ENCODE measurements at places on chromosomes 11 and 22. TPM values are rescaled to one million over a fixed set of nuclear protein-coding genes. Genes with fewer than 3 reads are reported as not detected.
A peak's percentile ranks its signal among the peaks of the same experiment; 100 is the strongest.

The CTSF gene
- total RNA-seq: 1.6 TPM

The SCUBE2 gene
- not detected for total RNA-seq

The HSPB2 gene
- not detected for total RNA-seq

The CHRM1 gene
- total RNA-seq: not detected

DNA sequence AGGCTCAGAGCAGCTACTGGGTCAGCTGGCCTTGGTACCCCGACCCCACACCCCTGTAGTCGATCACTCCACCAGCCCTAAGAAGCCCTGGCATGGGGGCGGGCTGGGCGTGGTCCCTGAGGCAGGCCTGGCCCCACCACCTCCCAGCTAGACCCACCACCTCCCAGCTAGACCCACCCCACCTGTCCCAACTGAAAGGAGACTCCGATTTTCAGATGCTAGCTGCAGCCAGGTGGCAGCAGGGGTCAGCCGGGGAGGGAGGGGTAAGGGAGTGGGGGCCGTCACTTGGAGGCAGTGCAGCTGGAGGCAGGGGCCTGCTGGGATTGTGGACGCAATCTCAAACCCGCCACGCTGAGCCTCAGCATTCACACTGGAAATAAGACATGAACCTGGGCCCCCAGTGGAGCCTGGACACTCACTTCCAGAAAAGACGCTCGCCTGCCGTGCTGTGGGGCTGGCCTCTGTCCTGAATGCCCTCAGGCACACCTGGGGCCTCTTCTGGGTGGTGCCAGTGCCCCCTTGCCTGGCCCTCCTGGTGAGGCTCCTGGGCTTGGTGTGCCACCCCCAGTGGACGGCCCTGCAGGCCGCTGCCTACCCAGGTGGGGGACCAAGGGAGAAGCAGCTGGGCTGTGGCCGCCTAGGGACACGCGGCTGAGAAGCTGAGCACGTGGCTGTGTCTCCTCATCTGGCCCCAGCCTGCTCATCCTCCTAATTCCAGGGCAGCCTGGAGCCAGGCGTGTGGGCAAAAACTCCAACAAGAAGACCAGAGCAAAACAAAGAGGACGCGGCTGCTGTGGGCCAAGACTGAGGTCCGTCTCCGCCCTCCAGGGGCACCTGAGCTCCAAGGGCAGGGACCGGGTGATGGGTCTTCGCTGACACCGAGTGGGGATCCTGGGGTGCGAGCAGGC, 26.7 kb downstream of the OSBPL5 start:
- no peak for DNase-seq

DNA sequence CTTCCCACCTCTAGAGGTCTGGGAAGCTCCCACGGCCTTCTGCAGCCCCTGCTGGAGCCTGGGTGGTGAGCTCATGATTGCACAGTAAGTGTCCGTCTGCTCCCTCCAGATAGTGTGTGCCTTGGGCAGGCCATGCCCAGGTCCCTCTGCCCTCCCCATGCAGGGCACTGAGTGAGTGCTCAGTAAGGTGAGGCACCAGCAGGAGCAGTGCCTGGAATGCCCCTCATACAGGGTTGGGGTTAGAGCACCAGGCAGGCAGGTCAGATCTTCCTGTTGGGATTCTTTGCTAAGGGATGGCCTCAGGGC, 50.3 kb downstream of the NAT10 start:
- DNase-seq: no peak

GRCh38 chr22:27903805-27904473, 15.1 kb downstream of the PITPNB start:
- DNase-seq: no peak

GRCh38 chr11:118876286-118876685, 7.4 kb upstream of the CXCR5 start:
- no peak for DNase-seq

- DNase-seq: peak; percentile 31
Measured at GRCh38 chr11:64619811-64620380, 28.9 kb downstream of the SLC22A12 start.

DNA sequence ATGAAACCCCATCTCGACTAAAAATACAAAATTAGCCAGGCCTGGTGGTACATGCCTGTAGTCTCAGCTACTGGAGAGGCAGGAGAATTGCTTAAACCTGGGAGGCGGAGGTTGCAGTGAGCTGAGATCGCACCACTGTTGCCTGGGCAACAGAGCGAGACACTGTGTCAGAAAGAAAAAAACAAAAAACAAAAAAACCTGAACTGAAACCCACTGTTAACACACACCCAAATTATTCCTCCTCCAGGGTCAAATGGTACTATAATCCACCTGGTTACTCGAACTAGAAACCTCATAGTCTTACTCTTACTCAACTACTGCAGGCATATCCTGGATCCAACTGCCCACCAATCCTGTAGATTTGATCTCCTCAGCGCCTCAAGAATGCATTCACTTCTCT, 35.5 kb downstream of the USP28 start:
- DNase-seq: no peak

- peak; percentile 43 for DNase-seq
Measured at GRCh38 chr11:56783448-56784041, 35.0 kb upstream of the OR9G4 start.

DNA sequence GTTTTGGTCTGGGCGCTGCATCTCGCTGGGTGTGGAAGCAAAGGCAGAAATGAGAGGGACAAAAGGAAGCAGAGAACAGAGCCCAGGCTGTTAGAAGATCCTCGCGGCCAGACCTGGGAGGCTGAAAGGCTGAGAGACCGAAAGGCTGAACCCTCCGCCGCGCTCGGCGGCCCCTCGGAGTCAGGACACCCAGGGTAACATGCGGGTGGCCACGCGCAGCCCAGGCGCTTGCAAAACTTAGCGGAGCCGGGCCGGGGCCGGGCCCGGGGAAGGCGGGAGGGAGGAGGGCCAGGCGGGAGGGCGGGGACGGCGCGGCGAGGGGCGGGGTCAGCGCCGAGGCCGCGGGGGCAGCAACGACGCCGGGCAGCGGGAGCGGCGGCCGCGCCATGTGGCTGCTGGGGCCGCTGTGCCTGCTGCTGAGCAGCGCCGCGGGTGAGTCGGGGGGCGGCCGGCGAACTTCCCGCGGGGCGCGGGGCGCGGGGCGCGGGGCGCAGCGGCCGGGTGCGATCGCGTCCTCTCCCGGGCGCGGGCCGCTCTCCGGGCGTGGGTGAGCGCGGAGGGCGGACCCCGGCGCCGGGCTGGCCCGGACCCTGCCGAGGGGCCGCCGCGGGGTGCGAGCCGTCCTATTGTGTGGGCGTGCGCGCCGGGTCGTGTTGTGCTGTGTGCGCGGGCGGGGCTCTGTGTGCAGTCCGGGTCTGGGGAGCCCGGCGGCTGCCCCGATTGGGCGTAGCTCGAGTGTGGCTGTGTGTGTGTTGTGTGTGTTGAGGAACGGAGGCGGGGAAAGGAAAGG, at the start of gene LDLRAD3:
Gene LDLRAD3, plus strand, starts transcription at position 350 of the 790 bp plus-strand sequence. Its CDS starts 37 bp downstream, at position 387.
- DNase-seq: peak; percentile 65

GRCh38 chr22:29989446-29989845, 90.8 kb upstream of the HORMAD2 start:
- no peak for DNase-seq

DNA sequence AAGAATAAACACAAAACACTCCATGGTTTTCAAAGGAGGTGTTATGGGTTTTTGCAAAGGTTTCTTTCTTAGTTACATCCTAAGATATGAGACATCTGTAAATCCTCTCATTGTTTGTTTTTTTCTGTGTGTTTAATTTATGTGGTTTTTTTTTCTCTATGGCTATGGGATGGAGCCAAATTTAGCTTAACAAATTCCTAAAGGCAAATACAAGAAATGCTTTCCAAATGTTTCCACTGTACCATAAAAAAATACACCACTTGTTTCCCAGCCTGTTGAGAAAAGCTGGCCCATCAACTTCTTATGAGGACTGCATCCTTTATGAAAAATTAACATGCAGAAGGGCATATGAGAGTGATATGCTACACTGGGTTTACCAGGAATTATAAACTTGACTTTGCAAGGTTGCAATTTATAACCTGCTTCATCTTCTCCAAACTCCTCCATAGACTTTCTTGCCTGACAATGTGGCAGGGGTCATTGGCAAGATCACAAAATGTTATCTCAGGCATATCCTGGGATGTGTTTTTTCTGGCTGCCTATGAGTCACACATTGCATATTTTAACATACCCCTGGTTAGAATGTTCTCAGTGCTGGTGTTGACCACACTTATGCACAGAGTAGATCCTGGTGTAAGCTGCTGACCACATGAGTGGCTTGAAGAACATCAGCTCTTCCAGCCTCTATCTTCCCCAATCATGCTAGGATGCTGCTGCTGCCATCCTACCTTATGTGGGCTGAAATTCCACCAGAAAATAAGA, 137.6 kb upstream of the TTC12 start:
- peak; percentile 60 for DNase-seq

Data from A172 (cell line).